ENCODE measurements at places on chromosomes 2 and 18.
A peak's percentile ranks its signal among the peaks of the same experiment; 100 is the strongest.

DNA sequence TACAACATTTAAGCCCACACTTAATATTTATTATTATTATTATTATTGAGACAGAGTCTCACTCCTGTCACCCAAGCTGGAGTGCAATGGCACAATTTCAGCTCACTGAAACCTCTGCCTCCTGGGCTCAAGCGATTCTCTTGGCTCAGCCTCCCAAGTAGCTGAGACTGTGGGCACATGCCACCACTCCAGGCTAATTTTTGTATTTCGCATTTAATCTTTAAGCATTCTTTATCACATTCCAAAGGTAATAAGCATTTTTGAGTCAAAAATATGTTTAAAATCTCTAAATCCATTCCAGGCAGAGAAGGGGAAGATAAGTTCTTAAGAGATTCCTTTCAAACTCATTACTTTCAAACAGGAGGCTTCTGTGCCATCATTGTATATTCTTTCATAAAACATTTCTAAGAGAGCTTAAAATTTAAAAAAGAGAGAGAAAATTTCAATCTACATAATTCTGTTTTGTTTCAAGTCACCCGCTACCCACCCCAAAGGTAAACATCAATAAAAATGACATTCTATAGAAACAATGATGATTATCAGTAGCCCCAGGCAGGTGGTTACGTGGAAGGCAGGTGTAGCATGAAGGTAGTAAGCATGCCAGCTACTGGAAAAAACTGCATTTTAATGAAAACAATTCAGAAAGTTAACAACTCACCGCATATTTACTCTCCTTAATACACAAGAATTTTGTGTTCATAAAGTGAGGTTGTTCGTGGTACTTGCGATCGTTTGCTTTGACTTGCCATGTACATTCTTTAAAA, 84.4 kb upstream of the NARS1 start:
- DNase-seq, result no peak

DNA sequence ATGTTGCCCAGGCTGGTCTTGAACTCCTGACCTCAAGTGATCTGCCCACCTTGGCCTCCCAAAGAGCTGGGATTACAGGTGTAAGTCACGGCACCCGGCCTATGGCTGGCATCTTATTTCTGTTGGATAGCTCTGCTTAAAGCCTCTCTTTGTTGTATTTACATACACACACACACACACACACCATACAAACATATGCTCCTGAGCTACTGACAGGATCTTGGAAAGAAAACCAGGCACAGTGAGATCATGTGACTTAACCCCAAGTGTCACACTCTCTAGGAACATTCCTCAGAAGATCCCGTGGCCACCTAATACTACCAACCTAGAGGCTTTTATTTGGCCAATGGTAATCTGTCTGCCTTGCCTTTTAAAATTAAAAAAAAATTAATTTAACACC, 85.1 kb upstream of the HAAO start:
- no peak for DNase-seq

GRCh38 chr2:30239986-30240752, 8.8 kb downstream of the LBH start:
- no peak for DNase-seq

DNA sequence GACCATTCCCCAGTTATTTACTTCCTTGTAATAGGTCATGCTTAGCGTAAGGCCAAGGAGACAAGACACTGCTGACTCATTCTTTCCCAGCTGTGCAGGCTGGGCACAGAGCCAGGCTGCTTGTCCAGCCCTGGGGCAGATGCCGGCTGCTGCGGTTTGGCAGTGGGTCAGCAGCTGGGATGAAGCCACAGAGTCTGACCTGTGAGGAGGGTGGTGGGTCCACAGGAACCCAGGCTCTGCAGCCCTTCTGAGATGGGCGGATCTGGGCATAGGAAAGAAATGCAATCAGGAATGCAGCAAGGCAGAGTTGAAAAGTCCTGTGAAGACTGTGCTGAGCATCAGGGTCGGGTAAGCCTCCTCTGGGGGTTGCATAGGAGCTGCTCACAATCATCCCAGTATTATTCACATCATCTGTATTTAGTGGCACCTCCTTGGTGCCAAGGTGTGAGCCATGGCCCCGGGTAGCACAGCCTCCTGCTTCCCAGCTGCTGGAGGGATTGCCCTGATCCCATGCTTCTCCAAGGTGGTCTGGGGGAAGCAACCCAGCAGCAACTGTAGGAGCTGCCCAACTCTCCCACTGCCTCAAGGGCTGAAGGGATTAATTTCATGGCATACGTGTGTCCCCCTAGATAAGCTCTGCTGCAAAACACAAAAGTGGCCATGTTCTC, 139.0 kb downstream of the DDX1 start:
- DNase-seq, result peak; percentile 90

GRCh38 chr18:13374468-13375301, 156.1 kb downstream of the LDLRAD4 start:
- DNase-seq, result no peak

DNA sequence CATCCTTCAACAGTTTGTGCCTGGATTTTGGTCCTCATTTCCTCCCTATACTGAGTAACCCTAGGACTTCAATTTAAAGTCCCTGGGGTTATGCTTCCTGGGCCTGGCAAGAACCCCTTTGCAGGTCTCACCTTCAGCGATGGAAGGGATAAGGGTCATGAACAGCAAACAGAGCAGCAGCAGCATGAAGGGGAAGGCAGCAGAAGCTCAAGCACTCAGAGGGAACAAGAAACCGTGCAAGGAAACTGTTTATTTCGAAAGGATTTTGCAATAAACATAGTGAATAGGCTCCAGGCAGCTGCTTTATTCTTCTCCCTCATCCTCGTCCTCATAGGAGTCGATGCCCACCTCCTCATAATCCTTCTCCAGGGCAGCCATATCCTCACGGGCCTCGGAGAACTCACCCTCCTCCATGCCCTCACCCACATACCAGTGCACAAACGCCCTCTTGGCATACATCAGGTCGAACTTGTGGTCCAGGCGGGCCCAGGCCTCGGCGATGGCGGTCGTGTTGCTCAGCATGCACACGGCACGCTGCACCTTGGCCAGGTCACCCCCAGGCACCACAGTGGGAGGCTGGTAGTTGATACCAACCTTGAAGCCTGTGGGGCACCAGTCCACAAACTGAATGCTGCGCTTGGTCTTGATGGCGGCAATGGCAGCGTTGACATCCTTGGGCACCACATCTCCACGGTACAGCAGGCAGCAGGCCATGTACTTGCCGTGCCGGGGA, 2.8 kb upstream of the TUBA4B start:
- DNase-seq, result no peak

GRCh38 chr2:23801396-23801795, 125.5 kb downstream of the ATAD2B start:
- DNase-seq, result peak; percentile 26

- no peak for DNase-seq
Measured at GRCh38 chr2:176488431-176488830, 219.2 kb downstream of the MTX2 start.
